ENCODE measurements at places on chromosomes 6 and 20.

GRCh38 chr6:10384610-10385523 lies 30.0 kb downstream of the TFAP2A start:
- DNase-seq = no peak

DNA sequence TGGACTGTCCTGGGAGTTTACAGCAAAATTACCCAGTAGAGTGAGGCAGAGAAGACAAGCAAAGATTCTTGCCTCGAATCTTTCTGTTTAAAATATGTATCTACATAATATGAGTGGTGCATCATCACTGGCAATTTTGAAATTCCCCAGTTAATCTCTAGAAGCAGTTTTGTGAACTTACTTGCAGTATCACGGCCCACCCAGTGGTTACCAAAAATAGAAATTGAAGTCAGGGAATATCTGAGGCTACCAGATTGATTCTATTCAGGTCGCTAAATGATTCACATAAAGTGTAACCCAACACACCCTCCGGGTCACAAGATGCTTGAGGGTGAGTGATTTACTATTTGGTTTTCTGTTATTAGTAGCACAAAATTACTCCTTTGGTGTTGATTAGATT lies 111.9 kb downstream of the PPP1R14C start:
- no peak for DNase-seq

- no peak for DNase-seq
These were observed 17.0 kb downstream of the SIRT5 start for GRCh38 chr6:13591205-13591921.

- DNase-seq = no peak
These were observed 90.3 kb downstream of the LY86 start for GRCh38 chr6:6678811-6679210.

DNA sequence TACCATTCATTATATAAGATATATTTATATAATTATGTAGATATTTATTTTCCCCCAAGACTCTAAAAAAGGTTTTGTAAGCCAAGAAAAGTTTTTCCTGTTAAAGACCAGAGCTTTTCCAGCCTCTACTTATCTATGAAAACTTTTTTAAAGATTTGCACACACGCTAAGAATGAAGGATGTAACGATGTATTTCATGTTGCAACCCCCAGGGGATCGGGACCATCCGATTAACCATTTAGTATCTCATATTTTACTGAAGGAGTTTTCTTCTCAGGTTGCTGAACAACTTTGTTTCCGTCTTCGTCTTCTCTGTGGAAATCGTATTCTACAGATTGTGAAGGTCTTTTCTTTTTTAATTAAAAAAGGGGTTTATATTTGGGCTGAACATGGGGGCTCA lies 70.0 kb upstream of the SASH1 start:
- DNase-seq = no peak

GRCh38 chr6:113050979-113051378 lies 703.8 kb downstream of the RFPL4B start:
- no peak for DNase-seq

- DNase-seq = peak; percentile 59
These were observed 2.4 kb upstream of the HLA-F start for GRCh38 chr6:29720863-29721262.

DNA sequence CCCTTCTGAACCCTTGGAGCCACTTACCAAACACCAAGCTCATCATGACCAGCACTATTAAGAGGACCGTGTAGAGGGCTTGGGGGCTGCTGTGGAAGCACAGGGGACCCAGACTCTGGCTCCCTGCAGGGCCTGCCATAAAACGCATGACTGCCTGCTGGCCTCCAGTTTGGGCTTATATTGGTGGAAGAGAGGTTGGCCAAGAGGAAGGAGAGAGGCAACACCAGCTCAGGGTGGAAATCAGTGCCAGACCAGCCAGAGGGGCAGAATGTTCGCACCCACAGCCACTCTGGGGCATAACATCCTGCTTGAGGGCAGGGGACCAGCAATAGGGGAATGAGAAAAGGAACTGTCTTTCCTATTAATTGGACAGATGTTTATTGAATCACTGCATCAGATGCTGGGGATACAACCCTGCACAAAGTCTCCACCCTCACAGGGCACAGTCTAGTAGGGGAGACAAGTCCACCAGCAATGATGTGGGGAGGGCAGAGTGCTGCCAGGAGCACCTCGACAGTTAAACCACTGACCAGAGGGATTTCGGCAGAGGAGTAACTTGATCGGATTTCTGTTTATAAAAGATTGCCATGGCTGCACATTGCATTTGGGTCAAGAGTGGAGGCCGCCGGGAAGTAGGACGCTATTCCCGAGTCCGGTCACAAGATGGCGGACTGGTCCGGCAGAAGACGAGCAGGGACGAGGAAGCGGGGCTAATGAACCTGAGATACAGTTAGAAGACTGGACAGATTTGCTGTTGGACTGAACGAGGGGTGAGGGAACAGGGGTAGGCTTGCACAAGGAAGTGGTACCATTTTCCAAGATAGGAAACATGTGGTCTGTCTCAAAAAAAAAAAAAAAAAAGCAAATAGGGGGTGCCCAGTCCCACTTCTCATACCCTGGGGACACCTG lies at the start of gene LY6G5C:
Gene LY6G5C, minus strand, starts transcription at position 842 of the 909 bp plus-strand sequence. Its CDS starts 694 bp downstream, at position 148.
- DNase-seq = peak; percentile 54

DNA sequence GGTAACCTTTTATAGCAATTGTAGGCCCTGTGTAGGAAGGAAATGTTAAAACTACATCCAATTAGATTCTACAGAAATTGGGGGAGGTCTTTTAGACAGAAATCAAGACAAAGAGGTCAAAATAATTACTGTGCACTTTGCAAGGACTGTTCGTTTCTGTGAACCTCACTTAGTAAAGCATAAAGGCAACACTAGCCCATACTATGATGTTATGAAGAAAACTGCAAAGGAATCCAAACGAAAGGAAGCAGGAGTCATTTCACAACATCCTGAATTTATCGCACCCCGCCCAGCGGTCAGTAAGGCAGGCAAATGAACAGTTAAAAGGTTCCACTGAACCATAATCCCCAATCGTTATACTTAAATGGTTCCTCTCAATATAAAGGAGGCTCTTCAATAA lies 429.5 kb upstream of the ARID1B start:
- no peak for DNase-seq

DNA sequence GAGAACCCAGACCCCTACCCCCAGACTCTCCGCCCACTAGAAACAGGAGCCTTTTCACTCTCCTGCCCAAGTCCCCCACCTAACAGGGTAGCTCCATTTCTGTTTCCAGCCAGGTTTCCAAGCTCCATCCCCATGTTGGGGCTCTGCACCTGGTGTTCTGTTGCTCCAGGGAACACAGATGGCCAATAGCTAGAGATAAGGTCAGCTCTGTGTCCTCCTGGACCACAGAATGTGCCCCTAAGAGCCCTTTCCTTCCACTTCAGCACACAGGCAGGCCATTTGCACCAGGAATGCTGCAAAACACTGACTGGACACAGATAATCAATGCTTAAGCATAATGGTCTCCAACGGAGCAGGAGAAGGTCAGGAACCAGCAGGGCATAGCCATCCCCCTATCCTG lies 159.4 kb downstream of the QRSL1 start:
- DNase-seq = no peak

DNA sequence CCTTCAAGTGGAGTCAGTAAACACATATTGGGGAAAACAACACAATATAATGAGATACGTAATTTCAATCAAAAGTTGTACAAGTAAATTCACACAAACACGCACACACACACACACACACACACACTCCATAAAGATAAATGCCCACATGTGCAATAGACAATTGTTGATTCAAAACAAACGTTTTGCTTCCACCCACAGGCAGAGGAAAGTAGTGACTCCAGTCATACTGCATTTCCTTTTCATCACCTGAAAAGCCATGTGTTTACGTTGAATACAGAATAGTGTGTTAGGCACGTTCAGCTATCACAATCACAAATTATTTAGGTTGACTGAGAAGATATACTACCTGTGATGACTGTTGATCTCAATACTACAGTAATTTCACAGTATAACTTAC lies 443.8 kb upstream of the MANEA start:
- DNase-seq = no peak

DNA sequence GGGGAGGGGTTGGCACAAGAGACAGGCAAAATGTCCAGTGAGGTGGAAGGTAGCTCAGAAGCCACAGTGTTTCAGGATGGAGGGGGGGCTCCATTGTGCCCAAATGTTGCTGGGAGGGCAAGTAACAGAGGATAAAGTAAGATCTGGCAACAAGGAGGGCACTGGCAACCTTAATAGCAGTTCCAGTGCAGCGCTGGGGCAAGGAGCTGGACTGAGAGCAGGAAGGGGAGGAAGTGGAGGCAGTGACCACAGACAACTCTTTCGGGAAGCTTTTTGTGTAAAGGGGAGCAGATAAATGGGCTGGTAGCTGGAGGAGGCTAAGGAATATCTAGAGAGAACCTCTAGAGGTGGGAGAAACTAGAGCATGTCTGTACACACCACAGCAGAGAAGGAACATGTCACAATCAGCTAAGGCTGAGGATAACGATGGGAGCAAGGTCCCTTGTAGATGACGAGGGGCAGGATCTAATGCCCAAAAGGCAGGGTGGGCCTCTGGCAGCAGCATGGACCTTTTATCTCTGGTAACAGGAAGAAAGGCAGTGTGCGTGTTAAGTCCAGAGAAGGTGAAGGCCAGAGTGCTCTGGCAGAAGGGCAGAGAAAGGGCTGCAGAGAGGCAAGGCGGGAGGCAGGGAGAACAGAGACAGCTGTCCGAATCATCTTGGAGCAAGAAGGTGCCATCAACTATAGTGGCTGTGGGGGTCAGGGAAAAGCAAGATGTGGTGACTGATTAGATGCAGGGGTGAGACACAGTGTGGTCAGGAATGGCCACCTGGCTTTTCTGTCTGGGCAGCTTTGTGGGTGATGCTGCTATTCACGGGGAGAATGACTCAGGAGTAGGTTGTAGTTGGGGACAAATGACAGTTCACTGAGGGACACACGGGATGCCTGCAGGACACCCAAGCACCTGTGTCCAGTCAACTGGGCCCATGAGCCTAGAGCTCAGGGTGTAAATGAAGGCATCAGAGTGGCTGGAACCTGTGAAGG lies 17.4 kb downstream of the TMEM242 start:
- no peak for DNase-seq

DNA sequence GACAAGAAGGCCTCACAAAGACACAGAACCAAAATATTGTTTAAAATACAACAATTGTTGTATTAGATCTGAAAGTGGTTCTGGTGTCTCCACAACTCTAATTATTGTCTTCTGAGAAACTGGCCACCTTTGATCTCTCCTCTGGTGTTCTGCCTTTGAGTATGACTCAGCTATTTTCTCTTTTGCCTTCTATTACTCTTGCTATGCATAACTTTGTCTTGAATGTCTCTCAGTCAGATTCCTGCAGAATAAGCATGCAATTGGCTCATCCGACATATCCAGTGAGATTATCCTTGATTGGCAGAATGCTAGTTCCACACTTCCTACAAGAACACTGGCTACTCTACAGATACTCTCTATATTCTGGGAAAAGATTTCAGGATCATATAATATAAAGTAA lies 14.3 kb upstream of the EPM2A start:
- no peak for DNase-seq

DNA sequence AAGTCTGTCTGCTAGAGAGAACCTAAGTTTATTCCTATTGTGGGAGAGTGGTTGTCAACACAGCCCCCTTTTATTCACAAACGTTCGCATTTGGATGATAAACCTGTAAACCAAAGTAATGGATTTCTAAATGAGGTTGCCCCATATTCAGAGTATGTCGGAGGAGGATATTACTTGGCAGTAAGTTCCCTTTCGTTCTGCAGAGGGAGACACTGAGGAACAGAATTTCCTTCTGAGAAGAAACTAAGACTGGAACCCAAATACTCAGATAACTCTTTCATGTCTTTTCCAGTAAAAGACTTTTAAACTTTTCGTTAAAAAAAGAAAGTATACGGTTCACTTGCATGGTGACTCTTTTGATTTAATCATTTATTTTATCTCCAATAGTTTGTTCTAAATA lies 754.6 kb upstream of the MMS22L start:
- DNase-seq = no peak

- no peak for DNase-seq
These were observed 771 bp upstream of the PPP1R3G start for GRCh38 chr6:5084360-5084780.

GRCh38 chr20:40683221-40683893 lies 5.7 kb downstream of the MAFB start:
- no peak for DNase-seq

DNA sequence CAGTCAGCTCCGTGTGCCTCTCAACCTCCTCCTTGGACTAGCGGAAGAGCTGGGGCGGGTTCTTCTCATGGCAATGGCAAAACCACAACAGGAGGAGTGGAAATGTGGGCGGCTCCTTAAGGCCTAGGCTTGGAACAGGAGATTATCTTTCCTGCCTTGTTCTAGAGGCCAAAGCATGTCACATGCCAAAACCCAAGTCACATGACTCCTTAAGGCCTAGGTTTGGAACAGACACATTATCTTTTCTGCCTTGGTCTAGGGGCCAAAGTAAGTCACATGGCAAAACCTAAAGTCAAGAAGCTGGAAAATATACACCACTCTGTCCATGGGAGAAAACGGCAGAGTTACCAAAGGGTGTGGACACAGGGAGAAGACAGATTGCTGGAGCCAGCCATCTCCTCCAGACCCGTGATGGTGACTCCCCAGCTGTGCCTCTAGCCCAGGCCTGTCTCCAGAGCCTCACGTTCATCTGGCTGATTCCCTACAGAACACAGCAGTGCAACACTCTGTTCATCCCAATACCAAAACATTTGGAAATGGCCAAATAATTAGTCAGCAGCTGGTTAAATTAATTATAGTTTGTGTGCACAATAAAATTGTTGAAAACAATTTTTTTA lies 34.2 kb downstream of the ANKRD60 start:
- DNase-seq = no peak

DNA sequence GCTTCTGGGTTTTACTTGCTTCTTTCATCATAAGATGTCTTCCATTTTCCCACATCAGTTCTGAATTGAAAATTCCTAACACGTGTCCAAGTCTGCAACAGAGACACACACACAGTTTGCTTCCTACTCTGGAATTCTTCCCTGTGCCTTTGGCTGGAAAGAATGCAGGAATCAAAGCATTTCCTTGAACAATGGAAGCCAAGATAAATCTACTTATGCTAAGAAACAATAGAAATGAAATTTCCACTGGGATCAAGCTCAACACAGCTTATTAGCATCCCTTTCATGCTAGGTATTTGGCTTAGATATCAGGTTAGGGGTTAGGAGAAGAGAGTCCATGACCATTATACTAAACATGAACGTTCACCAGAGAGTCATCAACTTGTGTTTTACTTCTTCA lies 101.1 kb upstream of the SCAF8 start:
- DNase-seq = no peak

GRCh38 chr6:147567141-147567805 lies 58.8 kb downstream of the SAMD5 start:
- no peak for DNase-seq

DNA sequence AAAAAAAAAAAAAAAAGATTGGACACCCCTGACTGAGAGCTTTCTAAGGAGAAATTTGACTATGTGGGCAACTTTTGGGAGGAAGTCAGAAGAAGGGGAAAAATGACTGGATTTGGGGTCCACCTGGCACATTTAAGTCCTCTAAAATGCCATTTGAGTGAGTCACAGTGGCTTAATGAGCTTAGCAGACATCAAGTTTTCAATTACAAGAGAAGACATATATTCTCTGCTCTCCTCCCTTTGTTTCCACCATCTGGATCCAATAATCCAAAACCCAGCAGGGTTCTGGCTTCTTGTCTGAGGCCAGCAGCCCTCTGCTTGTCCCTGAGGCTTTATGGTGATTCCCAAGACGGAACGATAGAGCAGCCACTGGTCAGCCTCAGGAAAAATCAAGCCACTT lies 6.9 kb downstream of the PI3 start:
- no peak for DNase-seq

Measured in CD4-positive, alpha-beta T cell (primary cell).